NCI-H1105 treated with DMSO at 0.1 percent for 48 hours (cell line): ENCODE measurements at places on chromosomes 1 and 21.

- DNase-seq = no peak
Measured at GRCh38 chr1:91725618-91725988, 160.3 kb downstream of the TGFBR3 start.

- DNase-seq = no peak
Measured at GRCh38 chr1:118961156-118961555, 27.0 kb downstream of the TBX15 start.

DNA sequence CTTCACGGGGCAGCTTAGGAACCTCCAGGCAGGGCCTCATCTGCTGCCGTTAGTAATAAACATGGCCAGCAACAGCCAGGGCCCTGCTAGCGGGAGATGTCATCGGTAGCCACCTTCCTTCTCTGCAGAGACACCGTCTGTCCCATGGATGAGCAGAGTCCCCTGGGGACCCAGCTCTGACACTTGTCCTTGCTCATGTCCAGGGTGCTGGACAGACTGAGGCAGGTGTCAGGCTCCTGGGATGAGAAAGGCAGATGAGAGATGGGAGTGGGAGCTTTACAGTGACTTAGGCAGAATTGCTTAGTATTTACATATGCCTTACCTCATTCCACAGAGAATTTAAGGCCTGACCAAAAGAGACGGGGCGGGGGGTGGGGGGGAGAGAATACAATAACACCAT, 25.0 kb downstream of the CAPN2 start:
- no peak for DNase-seq

DNA sequence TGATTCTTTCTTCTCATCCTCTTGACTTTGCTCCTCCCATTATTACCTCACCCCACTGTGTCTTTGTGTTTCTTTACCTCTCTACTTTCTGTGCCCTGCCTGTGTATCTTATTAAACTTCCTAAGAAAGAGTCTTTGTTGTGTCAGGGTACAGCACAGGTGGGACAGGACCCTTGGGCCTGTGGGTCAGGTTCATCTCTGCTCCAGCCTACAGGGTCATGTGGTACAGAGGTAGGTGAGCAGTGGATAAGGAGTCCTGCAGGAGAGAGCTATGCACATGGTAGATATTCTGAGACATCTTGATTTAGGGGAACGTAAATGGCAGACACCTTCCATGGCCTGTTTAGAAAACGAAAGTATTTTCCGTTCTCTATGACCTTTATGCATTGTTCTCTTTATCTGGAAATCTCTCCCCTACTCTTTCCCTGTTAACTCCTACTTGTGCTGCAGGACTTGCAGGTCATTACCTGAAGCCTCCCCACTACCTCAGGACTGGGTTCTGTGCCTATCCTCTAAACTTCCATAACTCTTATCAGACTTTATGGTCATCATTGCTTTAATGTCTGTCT, 9.9 kb downstream of the GIPC2 start:
- DNase-seq = no peak

- no peak for DNase-seq
Measured at GRCh38 chr1:160671603-160672517, 25.0 kb upstream of the SLAMF1 start.

GRCh38 chr1:30263888-30264671, 459.3 kb downstream of the MATN1 start:
- DNase-seq = no peak
